ENCODE measurements at places on chromosomes 12 and 14.
A peak's percentile ranks its signal among the peaks of the same experiment; 100 is the strongest.

DNA sequence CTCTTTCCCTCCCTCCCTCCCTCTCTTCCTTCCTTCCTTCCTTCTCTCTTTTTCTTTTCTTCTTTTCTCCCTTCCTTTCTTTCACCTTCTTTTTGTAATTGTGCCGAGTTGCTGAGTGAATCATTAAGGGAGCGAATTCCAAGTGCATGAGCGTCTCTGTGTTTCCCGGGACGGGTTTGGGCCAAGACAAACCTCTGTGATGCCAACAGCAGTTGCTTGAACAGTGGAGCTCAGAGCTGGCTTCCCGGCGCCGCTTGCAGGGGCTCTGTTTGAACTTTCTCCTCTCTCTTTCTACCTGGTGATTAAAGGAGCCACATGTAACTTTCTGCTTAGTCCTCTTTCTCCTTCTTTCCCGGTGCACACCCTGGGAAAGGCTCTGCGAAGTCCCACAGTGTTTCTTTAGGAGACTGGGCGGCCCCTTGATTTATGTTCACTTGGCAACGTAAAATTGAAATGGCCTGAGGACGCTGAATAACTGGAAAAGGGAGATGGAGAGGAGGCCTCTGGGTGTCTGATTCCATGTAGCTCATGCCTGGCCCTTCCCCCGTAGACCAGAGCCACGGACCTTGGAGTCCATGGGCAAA, 33.7 kb upstream of the MAP1LC3B2 start:
- peak; percentile 92 for DNase-seq

GRCh38 chr12:91189516-91189915, 6.9 kb upstream of the DCN start:
- DNase-seq = no peak

DNA sequence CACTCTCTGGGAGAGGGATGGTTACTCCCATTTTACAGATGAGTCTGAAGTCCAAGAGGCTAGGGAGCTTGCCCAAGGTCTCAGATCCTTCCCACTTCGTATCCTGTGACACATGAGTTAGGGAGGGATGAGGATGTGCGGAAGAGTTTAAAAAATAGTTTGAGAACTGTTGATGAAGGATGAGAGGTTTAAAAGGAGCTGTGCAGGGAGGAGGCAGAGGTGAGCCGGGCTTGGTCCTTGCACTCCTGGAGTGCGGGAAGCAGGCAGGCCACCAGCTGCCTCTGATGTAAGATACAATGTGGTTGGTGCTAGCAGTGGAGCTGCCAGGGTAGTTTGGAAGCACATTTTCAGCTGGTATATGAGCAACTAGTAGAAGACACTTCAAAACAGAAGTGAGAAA, 46.5 kb downstream of the TSPAN9 start:
- DNase-seq = no peak

GRCh38 chr12:127888943-127889719, 377.8 kb upstream of the TMEM132C start:
- no peak for DNase-seq

- no peak for DNase-seq
These were observed 11.3 kb upstream of the PLBD2 start for GRCh38 chr12:113347107-113347506.

GRCh38 chr14:24725311-24725710, 91.3 kb upstream of the GZMB start:
- no peak for DNase-seq

DNA sequence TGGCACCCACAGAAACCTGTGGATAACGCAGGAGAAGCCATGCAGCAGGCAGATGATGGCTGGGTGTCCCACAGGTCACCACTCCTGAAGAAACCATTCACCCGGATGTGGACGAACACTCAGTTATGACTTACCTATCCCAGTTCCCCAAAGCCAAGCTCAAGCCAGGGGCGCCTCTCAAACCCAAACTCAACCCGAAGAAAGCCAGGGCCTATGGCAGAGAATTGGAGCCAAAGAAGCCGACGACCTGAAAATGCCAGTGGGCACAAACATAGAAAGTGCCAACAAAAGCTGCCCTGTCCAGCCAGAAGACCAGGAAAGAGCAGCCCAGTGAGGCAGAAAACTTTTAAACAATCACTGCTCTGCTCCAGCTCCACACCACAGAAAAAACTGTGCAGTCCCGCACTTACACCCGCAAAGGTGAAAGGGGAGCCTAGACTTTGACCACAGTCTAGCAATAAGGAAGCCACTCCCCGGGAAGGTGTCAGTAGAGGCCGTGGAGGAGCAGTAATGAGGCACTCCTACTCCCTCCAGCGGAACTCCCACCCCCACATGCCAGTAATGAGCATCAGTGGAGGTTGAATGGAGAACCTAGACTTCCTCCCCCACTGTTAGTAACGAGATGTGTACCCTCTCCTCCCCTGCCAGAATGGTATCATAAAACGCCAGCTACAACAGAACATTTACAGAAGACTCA, 6.0 kb upstream of the ACVRL1 start:
- DNase-seq = peak; percentile 41

DNA sequence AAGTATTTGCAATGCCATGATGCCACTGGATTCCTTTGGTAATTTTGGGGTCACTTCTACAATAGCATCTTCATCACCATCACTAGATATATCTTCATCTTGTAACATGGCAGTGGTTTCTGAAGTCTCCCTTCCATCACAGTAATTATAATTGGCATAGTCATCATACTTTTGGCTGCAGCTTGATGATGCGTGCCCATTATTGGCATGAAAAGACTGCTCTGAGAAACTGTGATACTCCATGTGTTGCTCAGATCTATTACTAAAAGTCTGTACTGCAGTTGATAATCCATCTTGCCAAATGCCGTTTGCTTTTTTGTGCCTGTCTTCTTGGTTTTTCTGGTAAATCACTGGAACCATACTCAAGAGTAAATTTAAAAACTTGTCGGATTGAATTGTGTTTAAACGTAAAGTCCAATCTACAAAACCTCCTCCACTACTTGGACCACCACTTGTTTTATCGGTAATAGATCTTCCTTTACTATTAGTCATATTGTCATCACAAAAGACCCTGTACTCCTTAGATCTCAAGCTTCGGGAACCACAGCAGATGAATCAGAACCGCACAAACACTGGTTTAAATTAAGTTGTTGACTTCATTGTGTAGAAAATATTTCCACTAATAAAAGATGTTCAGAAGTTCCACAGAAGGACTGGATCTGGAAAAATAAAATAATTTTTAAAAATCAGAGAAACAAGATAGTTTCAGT, 29.9 kb downstream of the SLC41A2 start:
- DNase-seq = no peak

- peak; percentile 18 for DNase-seq
These were observed 2.9 kb upstream of the SETD1B start for GRCh38 chr12:121800694-121801594.

All from kidney glomerular epithelial cell (primary cell).